Effector memory CD4-positive, alpha-beta T cell (primary cell): ENCODE measurements at places on chromosomes 1 and 21.

DNA sequence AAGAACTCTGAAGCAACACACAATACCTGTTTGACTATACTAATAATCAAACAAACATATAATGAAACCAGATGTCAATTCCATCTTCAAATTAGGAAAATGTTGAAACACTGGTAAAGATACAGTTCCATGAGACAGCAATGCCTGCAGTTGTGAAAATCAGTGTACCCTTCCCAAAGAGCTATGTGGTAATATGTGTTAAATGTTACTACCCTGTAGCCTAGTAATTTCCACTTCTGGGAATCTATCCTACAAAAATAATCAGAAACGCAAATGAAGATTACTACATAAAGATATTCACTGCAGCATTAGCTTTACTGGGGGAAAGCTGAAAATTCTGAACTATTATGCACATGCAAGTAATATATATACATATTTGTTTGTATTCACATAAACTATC, 16.9 kb downstream of the GLIS1 start:
- DNase-seq = no peak

DNA sequence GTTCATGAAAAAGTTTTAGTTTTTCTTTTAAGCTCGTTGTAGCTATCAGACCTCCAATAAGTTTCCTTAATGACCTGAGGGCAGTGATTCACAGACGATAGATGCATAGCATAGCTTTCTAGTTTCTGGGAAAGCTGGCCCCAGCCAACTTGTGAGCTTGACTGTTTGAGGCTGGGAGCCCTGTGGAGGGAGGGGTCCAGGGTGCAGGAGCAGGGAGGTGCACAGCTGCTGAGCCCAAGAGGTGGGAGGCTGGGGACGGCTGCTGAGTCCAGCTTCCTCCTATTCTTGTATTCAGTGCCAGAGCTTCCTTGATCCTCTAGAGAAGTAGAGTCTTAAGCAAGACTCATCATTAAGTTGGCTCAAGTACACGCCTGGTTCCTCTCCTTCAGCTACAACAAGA, 11.0 kb upstream of the AVPR1B start:
- DNase-seq = no peak

- DNase-seq = no peak
Observed at GRCh38 chr1:66237042-66237441, 296.9 kb upstream of the SGIP1 start.

DNA sequence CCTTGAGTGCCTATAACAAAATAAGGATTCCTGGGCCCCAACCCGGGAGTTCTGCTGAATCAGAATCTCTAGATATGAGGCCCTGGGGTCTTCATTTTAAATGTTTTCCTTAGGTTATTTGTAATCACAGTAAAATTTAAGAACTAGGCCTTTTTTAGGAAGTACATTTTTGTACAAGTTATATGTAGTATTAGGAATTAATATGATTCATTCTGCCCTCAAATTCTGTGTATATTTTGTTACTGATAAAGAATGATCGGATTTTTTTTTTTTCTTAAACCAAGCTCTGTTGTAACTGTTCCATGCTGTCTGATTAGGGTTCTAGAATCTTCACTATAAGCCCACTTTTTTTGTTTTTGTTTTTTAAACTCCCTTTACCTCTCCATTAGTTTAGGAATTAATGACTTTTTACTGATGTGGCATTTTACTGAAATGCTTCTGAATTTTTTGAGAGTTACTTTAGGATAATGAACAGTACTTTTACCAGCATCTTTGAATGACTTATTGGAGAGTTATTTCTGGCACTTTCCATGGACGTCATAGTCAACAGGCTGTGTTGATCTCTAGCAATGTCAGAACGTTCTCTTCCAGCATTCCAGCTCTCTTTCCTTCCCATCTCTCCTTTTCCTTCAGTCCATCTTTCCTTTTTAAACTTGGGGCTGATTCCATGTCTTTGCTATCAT, 48.3 kb downstream of the CLIC4 start:
- no peak for DNase-seq

GRCh38 chr1:99737016-99737415, 29.4 kb downstream of the FRRS1 start:
- DNase-seq = no peak

GRCh38 chr1:243287123-243287460, 31.3 kb downstream of the SDCCAG8 start:
- no peak for DNase-seq

- no peak for DNase-seq
Observed at GRCh38 chr1:47444562-47445465, 7.0 kb downstream of the FOXD2 start.
